ENCODE measurements at places on chromosomes 11 and 22.

DNA sequence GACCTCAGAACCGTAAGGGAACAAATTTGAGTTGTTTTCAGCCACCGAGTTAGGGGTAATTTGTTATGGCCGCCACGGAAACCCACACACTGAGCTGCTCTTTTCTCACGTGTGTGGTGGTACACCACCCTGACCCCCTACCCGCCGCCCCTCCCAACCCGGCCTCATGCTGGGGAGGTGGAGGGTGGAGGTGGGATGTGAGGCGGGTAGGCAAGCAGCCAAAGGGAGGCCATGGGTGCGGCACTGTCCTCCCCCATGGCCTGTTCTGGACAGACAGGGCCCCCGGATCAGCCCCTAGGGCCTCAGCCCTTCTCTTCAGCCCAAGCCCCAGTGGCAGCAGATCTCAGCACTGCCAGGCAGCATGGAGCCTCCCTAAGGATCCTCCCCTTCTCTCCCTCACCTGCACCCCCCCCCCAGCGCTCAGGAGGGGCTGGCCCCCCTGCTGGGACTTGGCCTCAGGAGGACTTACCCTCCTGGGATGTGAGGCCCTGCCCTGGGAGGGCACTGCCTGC is 7.9 kb downstream of the PRR5 start:
- DNase-seq = no peak

GRCh38 chr22:34805771-34806170 is 260.2 kb upstream of the ISX start:
- DNase-seq = no peak

- DNase-seq = no peak
These were observed 341.1 kb upstream of the LUZP2 start for GRCh38 chr11:24155792-24156191.

DNA sequence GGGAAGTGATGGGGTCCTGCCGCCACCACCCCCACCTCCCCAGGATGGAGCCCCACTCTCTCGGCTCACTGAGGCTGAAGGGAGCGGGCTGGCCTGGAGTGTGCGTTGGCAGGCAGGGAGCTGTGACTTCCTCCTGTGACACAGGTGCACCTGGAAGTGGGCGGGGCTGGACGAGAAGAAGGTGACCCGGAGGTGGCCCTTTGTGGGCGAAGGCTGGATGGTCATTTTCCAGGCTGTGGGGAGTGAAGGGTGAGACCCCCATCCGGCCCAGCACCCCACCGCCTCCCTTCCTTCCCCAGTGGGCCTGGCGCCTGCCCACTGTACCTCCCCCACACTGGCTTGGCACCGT is 15.3 kb downstream of the IL17REL start:
- no peak for DNase-seq

GRCh38 chr11:115166820-115167219 is 337.4 kb downstream of the CADM1 start:
- peak; percentile 9 for DNase-seq

All from NCI-H2227 treated with DMSO at 0.1 percent for 48 hours (cell line).